Right atrium auricular region (tissue), 2 donors: ENCODE measurements at places on chromosomes 7 and 10. TPM values are rescaled to one million over a fixed set of nuclear protein-coding genes. Genes with fewer than 3 reads are reported as not detected.

The ELN gene
- 138 TPM for total RNA-seq

DNA sequence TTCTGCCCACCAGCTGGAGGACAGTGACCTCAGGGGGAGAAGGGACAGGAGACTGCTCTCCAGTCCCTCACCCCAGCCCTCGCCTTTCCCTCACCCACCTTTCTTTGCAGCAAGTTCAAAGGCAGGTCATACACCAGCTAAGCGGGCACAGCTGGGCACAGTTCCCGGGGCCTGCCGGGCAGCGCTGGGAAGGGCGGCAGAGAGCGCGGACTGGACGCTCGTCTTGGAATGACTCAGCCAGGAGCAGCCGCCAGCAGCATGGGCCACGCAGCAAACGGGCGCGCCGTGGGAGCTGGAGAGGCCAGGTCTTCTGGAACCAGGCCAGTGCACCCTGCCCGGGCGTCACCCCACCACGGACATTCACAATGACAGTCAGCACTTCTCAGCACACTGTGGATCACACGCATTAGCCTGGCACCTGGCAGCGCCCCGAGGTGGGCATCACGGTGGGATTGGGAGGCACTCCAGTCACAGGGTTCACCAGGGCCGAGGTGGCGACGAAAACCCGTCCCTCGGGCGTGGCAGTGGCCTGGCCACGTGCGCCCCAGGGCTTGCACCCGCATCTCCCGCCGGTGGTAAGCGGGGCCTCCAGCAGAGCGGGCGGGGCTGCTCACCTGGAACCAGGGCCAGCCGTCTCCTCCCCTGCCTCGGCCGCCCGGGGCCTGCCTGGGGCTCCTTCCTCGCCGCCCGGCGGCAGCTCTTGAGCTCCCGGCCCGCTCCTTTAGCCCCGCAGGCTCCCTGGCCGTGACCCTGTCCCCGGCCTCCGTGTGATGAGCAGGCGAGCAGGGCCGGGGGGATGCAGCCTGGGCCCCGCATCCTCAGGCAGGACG is 29.0 kb upstream of the WDFY4 start:
- H3K36me3 ChIP-seq: no peaks in the 10 kb centered on the region
- H3K4me1 ChIP-seq: no peaks in the 10 kb centered on the region
- H3K27ac ChIP-seq: peak overlapping the region; percentile 57
- DNase-seq: no peak
- peak overlapping the region; percentile 50 for H3K4me3 ChIP-seq

GRCh38 chr10:24685958-24686540 is 37.6 kb downstream of the ARHGAP21 start:
- no peaks in the 10 kb centered on the region for H3K27me3 ChIP-seq
- no peak for DNase-seq
- H3K4me1 ChIP-seq: peaks cover 34% of the 10 kb centered on the region

The OR2A5 gene
- not detected for total RNA-seq

DNA sequence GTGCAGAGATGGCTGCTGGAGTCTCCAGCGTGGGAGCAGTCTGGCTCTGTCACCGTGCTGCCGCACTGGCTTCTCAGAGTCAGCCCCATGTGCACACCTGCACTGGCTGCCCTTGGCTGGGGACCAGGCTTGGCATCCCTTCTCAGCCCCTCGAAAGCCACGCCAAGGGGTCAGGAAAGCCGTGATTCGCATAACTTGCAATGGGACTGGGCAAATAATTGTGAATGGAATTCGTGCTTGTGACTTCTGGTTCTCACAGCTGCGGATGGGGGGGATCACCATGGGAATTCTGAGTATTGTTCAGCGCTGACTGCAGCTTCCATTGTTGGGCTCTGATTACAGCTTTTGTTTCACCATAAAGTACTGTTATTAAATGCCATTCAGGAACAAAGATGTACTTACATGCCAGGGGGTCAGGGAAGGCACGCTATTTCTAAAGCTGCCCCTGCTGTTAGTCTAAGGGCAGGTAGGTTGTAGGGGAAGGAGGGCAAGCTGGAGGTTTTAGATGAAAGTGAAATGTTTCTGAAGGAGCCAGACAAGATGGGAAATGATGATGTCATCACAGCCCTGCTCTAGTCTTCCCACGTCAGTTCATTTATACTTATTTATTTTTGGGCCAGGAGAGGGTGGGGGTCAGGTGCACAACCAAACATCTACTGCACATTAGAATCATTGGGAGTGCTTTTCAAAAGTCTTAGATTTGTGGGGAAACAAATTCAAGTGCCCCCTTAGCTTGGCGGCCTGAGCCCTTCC is 5.8 kb upstream of the PLEKHA1 start:
- H3K36me3 ChIP-seq: no peaks in the 10 kb centered on the region
- DNase-seq: no peak
- H3K4me3 ChIP-seq: no peak overlapping the region
- H3K27me3 ChIP-seq: no peaks in the 10 kb centered on the region
- H3K4me1 ChIP-seq: peaks cover 23% of the 10 kb centered on the region

The PLAC9 gene
- total RNA-seq: 36.3 TPM

DNA sequence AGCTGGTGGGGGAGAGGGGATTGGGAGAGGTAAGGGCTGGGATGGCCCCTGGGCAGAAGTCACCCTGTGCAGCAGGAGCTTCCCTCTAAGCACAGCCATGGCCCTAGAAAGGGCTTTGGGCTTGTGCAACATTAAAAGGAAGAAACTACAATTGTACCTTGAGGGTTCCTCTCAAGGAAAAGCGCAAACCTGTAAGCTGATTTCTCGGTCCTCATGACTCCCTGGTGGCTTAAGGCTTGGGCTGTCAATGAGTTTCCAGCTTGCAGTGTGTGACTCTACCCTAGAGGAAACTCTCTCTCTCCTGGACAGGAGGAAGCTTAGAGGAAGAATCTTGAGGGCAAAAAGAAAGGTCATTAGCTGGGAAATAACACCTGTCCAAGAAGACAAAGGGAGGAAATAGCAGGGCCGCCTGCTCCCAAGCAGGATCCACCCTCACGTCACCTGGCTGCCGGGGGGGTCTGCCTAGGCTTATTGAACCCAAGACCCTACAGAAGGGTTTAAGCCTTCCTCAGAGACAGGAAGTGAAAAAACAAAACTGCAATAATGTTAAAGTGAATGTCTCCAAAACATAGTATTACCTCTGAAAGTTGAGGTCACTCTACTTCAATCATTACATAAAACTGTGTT is 112.5 kb downstream of the WDR11 start:
- no peak overlapping the region for H3K27ac ChIP-seq
- no peaks in the 10 kb centered on the region for H3K36me3 ChIP-seq
- H3K4me1 ChIP-seq: no peaks in the 10 kb centered on the region
- H3K27me3 ChIP-seq: no peaks in the 10 kb centered on the region

The MEIG1 gene
- total RNA-seq: not detected

- no peaks in the 10 kb centered on the region for H3K27me3 ChIP-seq
- H3K4me1 ChIP-seq: no peaks in the 10 kb centered on the region
- DNase-seq: no peak
- no peak overlapping the region for H3K27ac ChIP-seq
- H3K36me3 ChIP-seq: no peaks in the 10 kb centered on the region
These were observed 10.5 kb upstream of the LAMB4 start for GRCh38 chr7:108140671-108141070.

DNA sequence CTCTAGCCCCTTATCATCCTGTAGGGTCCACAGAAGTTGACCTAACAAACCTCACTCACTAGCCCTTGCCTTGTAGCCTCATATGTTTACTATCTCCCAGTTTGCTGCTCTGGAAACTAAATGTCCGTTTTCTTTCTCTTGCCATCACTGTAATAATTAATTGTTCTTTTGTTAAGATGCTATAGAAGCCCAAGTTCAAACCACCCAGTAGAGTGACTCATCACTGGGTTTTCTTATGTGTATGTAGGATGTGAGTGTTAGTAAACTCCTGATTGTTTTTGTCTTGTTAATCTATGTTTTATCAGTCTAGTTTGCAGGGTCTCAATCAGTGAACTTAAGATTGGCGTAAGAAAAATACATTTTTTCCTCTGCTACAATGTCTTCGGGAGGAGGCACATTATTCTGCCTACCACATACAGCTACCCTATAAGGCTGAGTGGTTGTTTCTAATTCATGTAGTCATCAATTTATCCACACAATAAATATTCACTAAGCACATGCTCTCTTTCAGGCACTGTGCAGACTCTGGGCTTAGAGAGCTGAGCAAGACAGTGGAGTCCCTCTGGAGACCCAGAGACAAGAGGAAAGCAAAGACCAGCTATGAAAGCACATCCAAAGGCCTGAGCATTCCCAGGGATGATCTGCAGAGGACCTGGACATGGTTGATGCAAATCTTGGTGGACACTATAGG is 474.1 kb upstream of the AKR1E2 start:
- H3K36me3 ChIP-seq: no peaks in the 10 kb centered on the region
- no peak for DNase-seq
- H3K27me3 ChIP-seq: no peaks in the 10 kb centered on the region

DNA sequence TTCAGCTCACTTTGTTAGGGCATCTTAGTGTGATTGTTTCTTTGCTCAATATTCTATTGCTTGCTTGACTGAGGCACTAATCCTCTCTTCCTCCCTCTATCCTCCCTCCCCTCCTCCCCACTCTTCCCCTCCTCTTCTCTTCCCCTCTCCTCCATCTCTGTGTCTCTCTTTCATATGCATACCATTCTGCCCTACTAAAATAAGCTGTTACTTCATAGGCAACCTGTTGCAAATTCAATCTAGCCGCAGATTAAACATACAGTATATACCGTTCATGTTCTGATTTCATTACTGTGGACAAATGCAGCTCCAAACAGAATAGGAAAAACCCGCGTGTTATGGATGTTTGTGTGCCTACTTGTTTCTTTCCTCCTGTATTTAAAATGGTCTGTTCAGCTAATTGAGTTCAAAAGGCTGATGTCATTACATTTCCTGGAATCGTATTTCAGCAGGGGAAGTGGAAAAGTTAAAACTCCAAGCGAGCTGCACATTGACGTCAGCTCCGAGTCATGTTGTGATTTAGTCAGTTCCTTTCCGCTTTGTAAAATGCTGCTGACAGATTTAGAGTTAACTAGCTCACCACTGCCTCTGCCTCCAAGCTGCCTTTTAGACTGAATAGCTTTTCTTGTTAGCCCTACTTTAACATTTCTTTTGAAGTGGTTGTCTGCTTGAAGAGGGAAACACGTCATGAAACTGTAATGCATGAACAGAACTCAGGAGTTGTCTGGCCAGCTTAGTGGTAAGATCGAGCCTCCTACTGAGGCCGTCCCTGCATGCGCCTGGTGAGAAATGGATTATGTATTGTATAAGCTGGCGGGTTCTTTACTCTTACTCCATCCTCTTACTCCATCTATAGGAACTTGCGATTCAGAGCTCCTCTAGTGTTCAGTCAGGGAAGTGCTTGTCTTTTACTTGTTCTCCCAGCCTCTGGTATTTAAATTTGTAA is 69.0 kb downstream of the CREM start:
- DNase-seq: peak; percentile 90
- H3K4me3 ChIP-seq: peak overlapping the region; percentile 52
- no peaks in the 10 kb centered on the region for H3K4me1 ChIP-seq
- no peaks in the 10 kb centered on the region for H3K36me3 ChIP-seq

- H3K27me3 ChIP-seq: no peaks in the 10 kb centered on the region
- no peak for DNase-seq
- no peaks in the 10 kb centered on the region for H3K36me3 ChIP-seq
- H3K4me3 ChIP-seq: no peak overlapping the region
- H3K27ac ChIP-seq: no peak overlapping the region
These were observed 72.9 kb upstream of the TEX47 start for GRCh38 chr7:88868456-88868855.

- H3K4me3 ChIP-seq: no peak overlapping the region
- H3K27ac ChIP-seq: no peak overlapping the region
- H3K4me1 ChIP-seq: no peaks in the 10 kb centered on the region
- H3K27me3 ChIP-seq: no peaks in the 10 kb centered on the region
- no peaks in the 10 kb centered on the region for H3K36me3 ChIP-seq
- no peak for DNase-seq
These were observed 23.2 kb downstream of the PNLIPRP3 start for GRCh38 chr10:116450861-116451260.

The GPR141 gene
- 0.55 TPM for total RNA-seq

The ITPRID1 gene
- total RNA-seq: not detected
